CD4-positive, alpha-beta T cell treated with Interferon alpha-2 for 1 hour (primary cell): ENCODE measurements at places on chromosomes 13 and 19.

DNA sequence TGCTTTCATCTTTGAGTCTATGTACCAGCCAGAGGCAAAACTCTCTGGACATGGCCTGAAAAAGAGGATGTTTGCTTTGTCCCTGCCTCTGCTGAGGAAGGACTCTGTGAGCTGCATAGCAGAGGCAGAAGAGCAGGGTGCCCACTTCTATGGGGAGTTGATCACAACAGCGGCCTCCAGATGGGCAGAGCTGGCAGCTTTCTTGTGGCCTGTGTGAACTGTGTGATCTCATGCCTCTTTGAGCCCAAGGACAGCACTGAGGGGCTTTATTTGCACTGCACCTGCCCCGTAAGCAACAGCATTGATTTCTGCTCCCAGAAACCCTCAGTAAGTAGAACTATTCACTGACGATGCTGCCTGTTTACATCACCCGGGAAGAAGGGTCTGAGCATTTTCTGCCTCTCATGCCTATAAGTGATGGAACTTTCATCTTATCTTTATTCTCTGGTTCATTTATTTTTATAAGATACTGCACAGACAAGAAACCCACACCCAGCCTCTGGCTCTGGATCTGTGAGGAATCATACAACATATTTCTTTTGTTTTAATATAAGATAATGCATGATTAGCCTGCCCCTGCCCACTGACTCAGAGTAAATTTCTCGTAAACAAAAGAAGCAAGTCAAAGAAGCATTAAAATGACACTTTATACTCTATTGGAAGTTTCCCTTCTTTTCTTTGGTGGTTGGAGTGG lies 244.2 kb upstream of the SOX21 start:
- DNase-seq = no peak

DNA sequence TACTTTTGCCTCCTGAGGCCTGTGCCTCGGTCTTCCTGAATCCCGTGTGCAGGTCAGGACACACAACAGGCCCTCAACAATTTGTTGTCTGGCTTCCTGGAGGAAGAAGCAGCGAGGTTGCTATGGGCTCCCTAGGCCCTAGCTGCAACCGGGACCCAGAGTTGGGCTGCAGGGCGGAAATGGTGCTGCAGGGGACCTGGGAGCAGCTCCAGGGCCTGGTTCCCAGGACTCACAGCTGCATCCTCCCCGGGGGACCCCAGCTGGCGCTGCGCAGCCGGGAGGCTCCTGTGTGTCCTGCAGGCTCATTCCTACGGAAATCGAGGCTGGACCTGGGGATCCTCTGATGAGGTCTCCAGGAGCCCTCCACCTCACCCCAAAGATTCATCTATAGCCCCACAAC lies 999 bp upstream of the TNFAIP8L1 start:
- DNase-seq = no peak

DNA sequence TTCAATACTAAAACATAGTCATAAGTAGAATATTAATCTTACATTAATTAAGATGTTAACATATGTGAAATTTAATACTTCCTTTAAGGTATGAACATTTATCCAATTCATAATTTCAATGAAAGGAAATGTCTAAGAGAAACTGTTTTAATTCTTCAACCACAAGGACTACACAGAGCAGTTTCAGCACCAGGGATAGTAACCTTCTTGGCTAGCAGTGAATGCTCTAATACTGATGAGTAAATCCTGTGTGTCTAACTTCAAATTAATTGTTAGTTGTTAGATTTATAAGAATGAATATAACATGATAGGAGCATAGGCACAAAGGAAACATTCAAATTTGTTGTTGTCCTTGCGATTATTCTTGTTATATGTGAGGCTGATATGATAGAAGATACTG lies 15.6 kb upstream of the NBEA start:
- no peak for DNase-seq

DNA sequence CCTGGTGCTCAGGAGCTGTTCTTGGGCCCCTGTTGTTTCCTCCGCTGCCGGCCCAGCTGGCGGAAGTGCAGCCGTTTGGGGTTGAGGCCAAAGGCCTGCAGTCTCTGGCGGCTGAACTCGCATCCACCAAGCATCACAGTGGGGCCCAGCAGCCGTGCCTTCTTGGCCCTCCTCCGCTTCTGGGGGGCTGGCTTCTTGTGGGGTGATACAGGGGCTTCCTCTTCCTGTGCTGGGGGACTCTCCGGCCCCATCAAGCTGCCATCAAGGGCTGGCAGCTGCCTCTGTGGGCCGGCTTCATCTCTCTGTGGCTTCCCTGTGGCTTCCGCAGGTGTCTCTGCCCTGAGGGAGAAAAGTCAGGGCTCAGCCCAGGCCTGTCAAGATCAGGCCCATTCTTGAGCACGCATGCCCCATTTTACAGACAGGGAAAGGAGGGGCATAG lies 10.3 kb downstream of the ATG4D start:
- peak; percentile 80 for DNase-seq

GRCh38 chr13:43315522-43315921 lies 292.1 kb downstream of the DNAJC15 start:
- no peak for DNase-seq

GRCh38 chr19:57363688-57364181 lies 384 bp downstream of the TRAPPC2B start:
- DNase-seq = no peak
